ENCODE measurements at places on chromosomes 13 and 19.

DNA sequence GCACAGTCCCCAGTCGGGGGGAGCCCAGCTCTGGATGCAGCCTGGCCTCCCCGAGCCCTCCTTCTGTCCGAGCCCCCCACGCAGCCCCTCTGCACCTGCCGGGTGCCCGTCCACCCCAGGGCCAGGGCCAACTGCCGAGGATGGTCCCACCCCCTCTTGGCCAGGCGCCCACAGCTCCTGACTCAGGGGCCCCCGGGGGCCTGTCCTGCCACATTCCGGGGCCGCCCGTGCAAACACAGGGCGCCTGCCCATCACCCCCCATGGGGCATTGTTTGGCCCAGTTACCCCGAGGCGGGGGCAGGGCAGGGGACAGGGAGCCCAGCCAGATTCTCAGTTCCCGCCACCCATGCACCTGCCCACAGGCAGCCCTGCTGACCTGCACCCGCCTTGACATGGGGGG, 5.3 kb upstream of the TCF3 start:
- no peak for DNase-seq

DNA sequence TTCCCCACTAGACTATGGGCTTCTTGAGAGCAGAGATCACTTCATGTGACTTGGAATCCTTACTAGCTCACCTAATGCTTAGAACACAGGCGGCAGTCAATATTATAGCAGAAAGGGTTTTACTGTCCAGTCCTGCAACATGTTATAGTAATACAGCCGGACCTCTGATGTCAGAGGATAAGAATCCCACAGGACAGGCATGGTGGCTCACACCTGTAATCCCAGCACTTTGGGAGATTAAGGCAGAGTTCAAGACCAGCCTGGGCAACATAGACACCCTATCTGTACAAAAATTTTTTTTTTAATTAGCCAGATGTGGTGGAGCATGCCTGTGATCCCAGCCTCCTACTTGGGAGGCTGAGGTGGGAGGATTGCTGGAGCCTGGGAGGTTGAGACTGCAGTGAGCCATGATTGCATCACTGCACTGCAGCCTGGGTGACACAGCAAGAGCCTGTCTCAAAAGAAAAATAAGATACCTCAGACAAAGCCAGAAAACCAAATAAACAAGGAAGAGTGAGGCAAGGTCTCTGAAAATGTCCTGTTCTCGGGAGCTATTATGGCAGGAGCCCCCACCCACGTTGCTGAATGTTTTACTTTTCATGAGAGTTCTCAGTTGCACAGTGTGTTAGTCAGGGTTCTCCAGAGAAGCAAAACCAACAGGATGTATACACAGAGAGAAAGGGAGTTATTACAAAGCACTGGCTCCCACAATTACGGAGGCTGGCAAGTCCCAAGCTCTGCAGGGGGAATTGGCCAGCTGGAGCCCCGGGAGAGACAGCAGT, 100.8 kb downstream of the UBL3 start:
- no peak for DNase-seq

GRCh38 chr13:69970520-69970919, 137.1 kb upstream of the ATXN8OS start:
- DNase-seq = no peak

DNA sequence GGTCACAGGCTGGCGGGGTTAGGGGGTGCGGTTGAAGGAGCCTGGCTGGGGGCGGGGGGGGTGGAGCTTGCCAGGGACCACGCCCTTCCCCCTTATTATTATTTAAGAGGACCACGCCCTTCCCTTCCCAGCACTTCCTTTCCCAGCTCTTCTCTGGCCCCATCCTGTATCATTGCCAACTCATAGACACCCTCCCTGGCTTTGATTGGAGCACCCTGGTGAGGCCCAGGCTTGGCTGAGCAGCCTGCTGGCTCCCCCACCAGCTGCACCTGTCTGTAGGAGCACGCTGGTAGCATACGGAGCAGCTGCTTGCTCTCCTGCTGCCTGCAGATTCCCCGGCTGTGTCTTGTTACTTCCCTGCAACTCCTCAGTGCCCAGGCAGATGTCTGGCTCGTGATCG, 62.5 kb upstream of the PDX1 start:
- DNase-seq = no peak

GRCh38 chr19:46730595-46730994, 13.7 kb upstream of the PRKD2 start:
- no peak for DNase-seq

- DNase-seq = no peak
Measured at GRCh38 chr13:30601836-30602235, 15.9 kb upstream of the USPL1 start.

DNA sequence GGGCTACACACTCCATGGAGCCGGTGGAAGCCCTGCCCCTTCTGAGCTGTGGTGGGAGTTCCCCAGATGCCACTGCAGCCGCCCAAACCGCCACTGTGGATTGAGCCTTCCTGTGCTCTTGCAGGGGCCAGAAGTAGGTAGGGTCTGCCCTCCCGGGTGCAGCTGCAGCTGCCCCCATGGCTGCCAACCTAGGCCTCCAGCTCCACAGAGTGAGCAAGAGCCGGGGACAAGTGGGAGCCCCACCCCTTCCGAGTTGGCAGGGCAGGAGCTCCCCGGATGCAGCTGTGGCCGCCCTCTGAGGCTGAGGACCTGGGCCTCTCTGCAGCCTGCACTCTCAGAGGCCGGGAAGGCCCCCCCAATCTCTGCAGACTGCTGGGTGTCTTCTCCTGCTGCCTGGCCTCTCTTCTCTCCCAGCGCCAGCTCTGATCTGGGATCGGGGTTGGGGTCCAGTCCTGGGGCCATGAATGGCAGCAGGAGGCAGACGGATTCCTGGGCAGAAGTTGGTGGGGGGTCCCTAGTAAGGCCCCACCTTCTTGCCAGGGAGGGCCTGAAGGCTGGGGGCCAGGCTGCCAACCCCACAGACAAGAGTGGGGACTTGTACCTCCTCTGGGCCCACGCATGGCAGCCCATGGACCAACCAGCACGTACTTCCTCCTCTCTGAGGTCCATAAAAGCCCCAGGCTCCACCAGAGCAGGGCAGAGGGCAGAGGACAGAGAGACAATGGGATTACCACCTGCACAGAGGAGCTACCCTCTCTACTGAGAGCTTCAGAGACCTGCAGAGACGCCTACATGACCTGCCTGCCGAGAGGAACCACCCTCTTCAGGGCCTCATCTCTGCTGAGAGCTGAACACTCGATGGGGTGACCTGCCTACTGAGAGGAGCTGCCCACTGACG, 28.9 kb downstream of the AP2S1 start:
- peak; percentile 40 for DNase-seq

All from stimulated activated CD4-positive, alpha-beta T cell treated with anti-CD3 and anti-CD28 coated beads, Interleukin-15, amount 100 ng/mL, for 1 hour (primary cell).